ENCODE measurements at places on chromosomes 1 and 21.

DNA sequence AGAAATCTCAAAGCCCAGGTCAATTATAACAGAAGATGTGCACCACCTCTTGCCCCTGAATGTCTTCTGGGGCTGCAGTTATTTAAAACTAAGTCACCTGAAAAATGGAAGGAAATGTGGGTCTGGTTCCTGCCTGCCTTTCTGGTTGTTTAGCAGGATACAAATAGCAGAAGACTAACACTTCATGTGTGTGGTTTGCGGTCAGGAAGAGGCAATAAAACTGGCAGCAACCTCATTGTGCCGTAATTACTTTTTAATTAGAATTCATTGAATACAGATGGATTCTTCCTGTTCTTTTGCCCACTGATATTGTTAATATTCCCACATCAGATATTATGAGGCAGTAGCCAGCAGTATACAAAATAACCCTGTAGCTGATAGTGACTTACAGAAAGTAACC, 345.7 kb downstream of the ZNF326 start:
- DNase-seq: no peak

DNA sequence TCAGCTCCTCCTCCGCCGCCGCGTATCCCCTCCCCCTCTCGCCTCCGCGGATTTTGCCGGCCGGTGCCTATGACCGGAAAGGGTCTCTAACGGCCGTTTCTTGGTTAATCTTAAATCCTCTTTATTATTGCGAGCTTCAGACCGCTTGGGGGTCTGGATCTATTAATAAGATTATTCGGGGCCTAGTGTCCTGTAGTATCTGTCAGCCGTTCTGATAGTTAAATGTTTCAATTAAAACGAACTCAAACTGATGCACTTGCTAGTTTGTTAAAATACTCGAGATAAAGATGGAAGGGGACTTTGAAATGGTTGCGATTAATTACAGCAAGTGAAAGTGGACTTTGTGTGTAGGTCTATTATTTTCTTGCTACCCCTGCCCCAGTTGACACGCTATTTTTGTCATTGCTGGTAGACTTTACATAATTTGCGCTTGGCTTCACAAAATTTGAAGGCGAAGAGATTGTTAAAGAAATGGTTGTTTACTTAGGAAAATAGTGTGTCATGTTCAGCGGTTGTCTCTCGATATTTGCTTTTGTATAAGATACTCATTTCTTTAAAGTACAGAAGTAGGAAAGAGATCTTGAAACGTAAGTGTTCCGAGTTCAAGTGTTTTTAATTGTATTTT, 779 bp downstream of the SON start:
- DNase-seq: peak; percentile 71

DNA sequence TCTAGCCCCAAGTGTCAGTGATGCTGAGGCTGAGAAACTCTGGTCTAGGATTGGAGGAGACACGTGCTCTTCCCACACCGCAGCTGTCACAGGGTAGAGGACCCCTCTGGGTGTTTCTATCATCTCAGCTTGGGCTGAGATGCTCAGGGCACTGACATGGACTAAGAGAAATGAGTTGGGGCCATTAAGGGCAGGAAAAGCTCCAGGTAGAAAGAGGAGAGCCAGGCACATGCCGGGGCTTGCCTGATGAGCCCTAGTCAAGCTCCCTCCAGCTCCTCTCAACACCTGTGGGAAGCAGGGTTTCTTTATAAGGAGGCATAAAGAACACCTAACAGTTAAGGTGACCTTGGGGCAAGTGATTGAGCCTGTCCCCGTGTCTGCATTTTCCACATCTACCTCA, 17.3 kb downstream of the ABCA4 start:
- DNase-seq: no peak

DNA sequence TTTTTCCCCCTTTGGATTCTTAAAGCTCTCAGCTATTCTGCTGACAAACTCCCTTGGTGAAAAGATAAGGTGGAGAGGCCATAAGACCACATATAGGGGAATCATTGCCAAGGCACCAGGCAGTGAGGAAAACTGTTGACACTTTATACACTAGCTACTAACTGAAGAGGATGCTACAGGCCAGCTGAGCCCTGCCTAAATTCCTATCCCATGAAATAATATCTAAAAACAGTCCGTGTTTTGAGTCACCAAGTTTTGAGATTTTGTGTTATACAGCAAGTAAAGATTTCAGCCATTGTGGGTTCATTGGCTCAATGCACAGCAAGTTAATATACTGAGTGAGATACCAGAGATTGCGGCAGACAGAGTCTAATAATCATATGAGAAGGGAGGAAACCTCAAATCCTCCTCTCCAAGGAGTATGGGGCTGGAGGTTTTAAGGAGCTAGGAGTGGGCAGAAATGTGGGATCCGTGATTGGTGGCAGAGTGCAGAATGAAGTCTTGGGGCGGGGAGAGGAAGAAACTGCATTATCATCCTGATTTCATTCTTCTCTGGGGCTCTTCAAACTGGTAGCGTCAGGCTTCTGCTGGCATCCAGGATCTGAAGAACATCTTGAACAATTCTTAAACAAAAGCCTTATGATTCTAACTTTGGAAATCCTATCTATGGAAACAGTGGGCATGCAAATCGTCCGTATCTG, 9.2 kb downstream of the CLDN8 start:
- DNase-seq: no peak

Data from BE2C (cell line).